ENCODE measurements at places on chromosomes 2 and 18.

DNA sequence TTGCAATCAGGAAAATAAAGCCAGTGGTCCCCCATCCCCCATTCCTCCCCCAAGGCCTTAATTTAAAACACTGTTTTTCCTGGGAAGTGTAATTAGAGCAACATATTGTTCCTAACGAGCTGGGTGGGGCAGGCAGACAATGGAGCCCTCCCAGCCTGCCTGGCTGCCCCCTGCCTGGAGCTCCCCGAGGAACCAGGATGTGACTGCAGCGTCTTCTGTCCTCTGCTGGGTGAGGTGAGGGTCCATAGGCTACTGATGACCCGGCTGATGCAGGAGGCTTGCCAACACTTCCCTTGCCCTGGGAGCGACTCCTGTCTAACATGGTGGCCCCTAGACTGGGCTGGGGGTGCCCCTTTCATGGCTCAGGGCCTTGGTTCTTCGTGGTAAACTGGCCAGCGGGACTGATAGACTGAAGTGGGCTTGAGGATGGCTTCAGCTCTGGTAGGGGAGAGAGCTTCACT is 152.4 kb downstream of the DYSF start:
- DNase-seq, result no peak

DNA sequence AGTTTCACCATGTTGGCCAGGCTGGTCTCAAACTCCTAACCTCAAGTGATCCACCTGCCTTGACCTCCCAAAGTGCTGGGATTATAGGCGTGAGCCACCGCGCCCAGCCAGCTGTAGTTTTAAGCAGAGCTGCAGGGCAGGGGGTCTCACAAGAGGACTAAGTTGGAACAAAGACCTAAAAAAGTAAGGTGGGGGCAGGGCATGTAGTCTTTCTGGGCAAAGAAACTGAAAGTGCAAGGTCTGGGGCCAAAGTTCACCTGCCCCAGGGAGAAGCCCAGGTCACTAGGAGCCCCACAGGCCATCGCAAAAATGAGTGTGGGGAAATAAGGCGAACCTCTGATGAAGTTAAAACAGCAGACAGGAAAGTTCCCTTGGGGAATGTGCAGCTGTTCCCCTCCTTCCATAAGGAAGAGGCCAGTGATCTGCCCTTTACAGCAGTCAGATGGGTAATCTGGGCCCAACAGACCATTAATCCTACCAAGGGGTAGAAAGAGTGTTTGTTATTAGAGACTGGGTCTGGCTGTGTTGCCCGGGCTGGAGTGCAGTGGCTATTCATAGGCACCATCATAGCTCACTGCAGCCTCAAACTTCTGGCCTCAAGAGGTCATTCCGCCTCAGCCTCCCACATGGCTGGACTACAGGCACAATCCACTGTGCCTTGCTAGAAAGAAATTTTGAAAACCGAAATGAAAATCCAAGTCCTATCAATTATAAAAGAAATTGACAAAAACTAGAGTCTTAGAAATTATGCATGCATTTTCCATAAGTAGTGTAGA is 2.8 kb downstream of the SCLY start:
- DNase-seq, result no peak

GRCh38 chr2:120034027-120034426 is 21.1 kb downstream of the EPB41L5 start:
- DNase-seq, result no peak

GRCh38 chr2:143792602-143793001 is 663.4 kb downstream of the ARHGAP15 start:
- no peak for DNase-seq

DNA sequence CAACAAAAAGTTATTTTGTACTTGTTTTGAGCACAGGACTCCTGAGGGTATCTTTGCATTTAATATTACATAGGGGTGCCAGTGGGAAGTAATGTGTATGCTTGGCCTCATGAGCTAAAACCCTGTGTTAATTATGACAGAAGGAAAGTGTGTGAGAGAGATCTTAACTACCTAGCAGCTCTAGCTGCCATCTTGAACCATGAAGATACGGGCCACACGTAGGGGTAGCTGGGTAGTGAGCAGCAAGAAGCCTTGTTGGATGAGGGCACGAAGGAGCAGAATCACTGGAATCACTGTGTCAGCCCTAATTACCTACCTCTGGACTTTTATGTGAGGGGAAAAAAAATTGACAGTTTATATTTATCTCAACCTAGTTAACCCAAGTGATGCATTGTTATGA is 15.4 kb upstream of the CASP10 start:
- no peak for DNase-seq

- no peak for DNase-seq
These were observed 90.3 kb upstream of the TFPI start for GRCh38 chr2:187644486-187644885.

DNA sequence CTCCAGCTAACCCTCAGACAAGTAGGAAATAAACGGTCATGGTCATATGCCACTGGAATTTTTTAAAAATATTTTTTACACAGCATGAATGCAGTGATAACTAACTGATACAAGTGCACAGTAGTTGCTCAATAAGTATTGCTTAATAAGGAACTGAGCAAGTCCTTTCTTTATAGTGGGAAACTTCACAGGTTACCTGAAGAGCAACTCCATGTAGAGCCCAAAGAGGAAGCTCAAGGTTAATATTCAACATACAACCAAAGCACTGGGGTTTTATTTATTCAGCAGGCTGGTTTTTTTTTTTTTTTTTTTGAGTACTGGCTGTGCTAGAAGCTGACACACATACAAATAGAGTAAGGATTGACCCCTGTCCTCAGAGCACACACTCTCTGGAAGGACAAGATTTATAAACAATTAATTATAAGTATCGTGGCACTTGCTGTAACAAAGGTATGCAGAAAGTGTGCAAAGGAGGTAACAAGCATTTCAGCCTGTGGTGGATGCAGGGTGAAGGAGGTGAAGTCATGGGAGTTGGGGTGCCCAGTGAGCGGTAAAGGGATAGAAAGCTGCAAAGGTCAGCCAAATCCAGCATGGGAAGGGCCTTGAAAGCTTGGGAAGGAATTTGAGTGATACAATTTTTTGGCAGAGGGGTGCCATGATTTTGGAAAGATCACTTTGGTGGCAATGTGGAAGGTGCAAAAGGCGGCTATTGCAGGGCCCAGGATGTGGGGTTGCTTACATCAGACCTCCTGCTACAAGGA is 52.7 kb downstream of the ATOH8 start:
- DNase-seq, result no peak

DNA sequence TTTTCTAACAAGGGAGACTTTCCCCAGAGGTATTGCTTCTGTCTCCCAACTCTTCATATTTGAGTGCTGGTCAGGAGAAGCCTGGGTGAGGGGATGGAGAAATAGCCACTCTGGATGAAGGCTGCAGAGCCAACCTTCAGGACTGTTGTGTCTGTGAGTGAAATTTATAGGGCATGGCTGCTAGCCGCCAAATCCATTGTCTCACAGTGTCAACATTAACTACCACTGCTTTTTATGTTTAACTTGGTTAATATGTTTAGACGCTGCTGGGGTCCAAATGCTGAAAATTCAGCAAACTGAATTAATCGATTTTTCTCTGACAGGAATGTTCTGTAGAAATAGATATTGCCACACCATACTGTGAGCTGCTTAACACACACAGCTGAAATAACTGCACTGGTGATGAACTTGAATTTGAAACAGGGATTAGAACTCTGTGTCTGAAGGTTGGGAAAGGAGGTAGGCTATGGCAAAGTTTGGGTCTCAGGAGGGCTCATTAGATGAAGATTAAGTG is 281.0 kb downstream of the DCC start:
- DNase-seq, result no peak

DNA sequence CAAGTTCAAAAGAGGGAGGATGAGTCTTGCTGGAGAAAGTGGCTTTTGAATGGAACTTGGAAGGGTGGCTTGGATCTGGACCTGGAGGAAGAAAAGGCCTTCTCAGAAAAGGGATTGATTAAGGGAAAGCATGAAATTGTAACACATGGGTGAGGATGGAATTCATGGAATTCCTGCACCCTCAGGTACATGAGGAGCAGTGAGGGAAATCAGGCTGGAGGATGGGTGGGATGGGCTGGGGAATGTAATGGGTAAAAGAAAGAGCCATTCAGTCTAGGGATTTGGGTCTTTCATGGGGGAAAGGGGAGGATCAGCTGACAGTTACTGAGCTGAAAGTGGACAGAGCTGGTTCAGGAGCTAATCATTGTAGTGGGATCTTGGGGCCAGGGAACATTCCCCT is 51.2 kb upstream of the HAAO start:
- DNase-seq, result no peak

GRCh38 chr2:237673130-237674001 is 46.0 kb downstream of the LRRFIP1 start:
- DNase-seq, result no peak

- no peak for DNase-seq
These were observed 5.8 kb upstream of the UCN start for GRCh38 chr2:27313882-27314645.

- no peak for DNase-seq
These were observed 6.6 kb downstream of the GKN2 start for GRCh38 chr2:68946117-68946516.

DNA sequence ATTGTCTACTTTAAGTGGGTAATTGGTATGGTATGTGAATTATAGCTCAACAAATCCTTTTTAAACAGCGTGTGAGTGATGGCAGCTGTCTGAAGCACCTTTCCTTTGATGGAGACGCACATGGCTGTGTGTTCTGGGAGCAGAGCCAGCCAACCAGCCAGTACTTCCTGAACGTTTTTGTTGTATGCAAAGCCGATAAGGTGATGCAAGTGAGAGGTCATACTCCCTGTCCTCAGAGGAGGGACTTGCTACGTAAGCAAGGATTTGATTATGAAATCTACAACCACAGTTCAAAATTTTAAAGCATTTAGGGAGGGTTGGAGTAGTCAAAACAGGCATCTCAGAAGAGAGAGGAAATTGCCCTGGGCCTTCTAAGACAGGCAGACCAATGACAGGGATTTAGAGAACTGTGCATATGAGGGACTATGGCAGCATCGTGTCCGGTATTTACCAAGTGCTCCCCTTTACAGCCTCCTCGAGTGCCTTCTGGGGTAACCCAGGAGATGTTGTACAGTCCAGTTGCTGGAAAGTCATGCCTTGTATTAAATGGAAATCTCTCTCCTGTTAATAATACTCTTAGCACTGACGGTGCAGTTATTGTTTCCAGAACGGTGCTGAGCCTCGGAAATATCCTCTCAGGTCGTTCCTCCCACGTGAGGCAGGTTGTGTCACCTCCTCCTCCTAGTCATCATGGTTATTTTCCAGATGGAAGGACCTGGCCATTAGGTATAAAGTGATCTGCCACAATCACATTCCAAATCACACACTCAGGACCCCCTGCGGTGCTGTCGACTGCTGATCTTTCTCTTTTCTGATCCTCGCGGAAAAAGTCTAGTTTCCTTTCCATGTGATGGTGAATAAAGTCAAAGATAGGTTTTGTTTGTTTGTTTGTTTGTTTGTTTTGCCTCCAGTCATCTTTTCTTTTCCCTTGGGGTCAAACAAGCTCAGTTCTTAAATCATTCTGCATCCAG is 28.4 kb downstream of the ARHGEF4 start:
- DNase-seq, result peak; percentile 69

- DNase-seq, result no peak
These were observed 80.1 kb upstream of the ARL5A start for GRCh38 chr2:151908204-151908882.

DNA sequence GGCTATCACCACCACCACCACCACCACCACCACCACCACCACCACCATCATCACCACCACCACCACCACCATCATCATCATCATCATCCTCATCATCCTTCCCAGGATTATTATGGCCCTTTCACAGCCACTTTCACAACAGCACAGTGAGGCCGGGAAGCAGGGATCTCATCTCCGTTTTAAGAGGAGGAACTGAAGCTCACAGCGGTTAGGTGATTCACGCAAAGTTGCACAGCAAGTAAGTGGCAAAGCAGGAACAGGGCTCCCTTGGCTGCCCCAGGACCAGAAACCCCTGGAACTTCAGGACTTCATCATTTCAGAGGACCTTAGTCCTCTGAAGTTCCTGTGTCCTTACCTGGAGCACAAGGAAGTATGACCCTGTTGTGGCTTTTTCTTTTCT is 26.8 kb downstream of the MRPL35 start:
- DNase-seq, result no peak

DNA sequence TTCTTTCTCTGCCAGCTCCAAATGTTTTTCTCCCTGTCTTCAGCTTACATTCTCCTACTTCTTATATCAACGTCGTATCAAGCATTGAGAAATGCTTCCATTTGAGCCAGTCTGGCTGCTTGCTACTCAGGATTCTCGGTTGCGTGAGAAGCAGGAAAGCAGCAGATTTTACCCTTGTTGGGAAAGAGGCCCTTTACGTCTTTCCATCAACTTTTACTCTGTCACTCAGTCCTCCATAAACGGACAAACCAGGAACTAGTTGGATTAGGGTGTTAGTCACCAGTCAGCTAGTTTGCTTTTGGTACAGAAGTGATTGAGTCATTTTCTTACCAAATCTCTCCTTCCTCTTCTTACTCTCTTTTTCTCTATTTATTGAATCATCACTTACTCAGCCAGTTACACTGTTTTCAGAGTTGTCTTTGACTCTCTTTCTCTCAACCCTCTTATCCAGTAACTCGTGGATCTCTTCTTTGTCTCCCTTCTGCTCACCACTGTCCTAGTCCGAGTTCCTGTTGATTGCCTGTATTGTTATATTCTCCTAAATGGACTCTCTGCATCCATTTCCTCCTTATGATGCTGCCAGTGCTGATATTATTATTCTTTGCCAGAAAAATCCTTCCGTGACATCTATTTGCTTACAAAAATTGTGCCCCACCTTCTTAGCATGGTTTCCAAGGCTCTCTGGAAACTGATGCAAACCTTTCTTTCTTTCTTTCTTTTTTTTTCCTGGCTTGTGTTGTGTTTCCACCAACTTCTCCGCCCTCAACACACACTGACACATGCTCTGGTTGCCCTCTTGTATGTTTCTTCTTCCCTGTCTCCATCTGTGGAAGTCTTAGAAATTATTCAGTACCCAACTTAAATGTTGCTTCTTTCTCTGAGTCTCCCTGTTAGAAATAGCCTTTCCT is 61.5 kb downstream of the VRK2 start:
- DNase-seq, result peak; percentile 72

DNA sequence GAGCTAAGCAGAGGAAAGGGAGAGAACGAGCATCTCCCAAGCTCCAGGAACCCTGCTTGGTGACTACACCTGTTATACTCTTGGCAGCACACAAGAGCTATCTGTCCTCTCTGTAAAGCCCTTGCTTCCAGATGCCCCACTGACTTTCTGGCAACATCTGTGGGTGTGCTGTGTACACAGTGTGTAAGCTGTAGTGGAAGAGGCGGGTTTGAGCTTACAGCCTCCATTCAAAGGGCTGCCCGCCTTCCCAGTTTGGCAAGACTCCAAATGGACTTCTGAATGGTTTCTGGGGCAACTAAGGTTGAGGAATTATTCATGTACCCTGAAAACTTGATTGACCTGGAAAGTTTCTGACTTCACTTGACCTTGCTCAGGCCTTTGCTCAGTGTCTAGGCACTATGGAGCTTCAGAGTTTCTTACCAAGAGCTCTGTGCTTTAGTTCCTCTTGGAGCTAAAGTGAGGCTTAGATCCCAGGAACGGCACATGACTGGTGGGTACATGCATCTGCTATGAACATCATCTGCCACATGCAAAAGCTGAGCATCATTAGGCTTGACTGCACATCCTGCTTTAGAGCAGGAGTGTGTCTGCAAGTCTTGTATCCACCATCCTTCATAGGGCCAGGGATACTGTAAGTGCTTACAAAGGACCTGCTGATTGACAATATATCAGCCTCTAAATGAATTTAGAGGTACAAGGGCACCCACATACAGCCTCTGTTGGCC is 290.9 kb upstream of the SIX2 start:
- DNase-seq, result no peak

Measured in fibroblast of the conjunctiva (primary cell).